NCI-H1436 treated with DMSO at 0.1 percent for 48 hours (cell line): ENCODE measurements at places on chromosomes 16 and 17.

DNA sequence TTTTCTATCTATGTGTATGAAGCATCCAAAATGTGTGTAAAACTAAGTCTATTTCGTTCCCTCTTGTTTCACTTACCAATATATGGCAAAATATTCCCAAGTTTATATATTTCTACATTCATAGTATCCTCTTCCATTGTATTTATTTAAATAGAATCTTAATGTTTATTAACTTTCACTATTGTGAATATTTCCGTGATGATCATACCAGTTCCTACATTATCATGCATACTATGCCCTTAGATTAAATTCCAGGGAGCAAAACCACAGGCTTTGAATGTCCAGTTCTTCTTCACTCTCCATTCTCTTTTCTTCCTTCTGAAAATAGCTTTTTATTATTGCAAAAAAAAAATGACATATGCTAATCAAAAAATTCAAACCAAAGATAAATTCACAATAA is 4.0 kb downstream of the MAP2K6 start:
- no peak for DNase-seq

- DNase-seq, result no peak
Observed at GRCh38 chr17:40608061-40608581, 39.5 kb downstream of the SMARCE1 start.

DNA sequence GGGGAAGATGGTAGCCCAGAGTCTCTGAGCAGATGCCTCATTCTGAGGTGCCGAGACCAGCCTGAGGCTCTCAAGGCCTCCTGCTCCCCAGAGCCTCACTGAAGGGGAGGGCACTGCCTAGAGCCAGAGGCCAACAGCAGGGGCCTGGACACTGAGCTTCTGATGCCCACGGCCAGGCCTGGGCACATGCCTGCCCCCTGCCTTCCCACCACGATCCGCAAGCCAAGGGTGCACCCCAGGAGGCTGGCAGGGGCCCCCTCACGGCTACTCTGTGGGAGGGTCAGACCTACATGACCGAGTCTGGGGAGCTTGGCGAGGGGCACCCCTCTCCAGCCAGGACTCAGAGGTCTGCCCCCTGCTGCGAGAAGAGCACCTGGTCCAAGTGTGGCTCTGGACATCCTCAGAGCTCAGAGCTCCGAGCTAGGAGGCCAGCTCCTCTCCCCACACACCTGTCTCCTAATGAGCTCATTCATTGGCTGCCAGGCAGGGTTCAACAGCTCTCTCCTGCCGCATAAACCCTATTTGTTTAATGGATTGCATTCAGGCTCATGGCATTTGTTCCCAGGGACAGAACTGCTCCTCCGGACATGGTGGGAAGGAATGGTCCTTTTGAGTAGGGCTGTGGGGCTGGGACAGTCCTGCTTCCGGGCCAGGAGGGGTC is 13.9 kb downstream of the OTOP3 start:
- DNase-seq, result no peak

DNA sequence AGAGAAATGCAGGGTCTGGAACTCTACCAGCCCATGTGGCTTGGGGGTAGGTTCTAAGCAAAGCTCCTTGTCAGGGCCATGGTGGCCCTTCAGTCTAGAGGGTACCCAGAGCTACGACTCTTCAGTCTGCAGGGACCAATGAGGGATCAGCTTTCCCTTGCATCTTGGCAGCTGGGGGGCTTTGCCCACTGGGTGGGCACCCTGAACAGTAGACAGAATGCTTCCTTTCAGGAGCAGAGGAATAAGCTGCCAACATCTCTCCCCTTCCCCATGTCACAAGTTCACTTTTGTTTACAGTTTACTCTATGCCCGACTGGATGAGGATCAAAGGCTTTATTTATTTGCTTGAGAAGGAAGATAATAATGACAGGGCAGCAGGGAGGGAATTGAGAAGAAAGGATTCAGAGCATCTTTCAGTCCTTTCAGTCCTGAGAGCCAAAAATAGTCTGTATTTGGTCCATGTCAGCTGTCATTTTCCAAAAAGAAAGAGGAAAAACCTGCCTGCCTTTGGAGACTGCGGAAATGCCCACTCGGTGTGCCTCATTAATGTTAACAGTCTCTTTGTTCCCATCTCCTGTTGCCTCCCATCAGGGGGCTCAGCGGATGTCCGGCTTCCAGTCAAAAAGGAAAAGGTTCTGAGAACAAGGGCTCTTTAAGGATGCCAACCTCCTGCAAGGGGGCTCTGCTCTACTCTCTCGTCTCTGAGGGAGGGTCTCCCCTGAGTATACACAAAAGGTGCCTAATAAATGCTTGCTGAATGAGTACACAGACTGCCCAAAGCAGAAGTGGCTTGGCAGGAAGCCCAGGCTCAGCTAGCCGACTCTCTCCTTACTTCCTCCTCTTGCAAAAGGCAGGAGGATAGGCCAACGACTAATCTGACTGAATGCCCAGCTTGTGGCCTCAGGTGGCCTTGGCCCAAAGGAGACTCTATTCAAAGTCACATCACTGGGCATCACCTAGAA is 17.1 kb downstream of the TRAF4 start:
- DNase-seq, result no peak

DNA sequence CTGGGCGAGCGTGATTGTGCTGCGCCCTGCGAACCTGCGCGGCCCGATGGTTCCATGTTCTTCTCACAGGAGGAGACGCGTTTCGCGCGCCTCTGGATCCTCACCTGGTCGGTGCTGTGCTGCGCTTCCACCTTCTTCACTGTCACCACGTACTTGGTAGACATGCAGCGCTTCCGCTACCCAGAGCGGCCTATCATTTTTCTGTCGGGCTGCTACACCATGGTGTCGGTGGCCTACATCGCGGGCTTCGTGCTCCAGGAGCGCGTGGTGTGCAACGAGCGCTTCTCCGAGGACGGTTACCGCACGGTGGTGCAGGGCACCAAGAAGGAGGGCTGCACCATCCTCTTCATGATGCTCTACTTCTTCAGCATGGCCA is 1.0 kb downstream of the FZD2 start:
- DNase-seq, result no peak

DNA sequence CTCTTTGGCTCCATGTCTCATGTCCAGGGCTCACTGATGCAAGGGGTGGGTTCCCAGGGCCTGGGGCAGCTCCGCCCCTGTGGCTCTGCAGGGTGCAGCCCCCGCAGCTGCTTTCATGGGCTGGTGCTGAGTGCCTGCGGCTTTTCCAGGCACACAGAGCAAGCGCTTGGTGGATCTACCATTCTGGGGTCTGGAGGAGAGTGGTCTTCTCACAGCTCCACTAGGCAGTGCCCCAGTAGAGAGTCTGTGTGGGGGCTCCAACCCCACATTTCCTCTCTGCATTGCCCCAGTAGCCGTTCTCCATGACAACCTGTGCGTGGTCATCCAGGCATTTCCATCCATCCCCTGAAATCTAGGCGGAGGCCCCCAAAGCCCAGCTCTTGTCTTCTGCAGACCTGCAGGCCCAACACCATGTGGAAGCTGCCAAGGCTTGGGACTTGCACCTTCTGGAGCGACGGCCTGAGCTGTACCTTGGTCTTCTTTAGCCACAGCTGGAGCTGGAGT is 5.2 kb downstream of the IL32 start:
- no peak for DNase-seq
